Stimulated activated CD8-positive, alpha-beta memory T cell treated with anti-CD3 and anti-CD28 coated beads, Interleukin-2, amount 100 ng/mL, for 1 hour (primary cell): ENCODE measurements at places on chromosomes 7 and 10.

DNA sequence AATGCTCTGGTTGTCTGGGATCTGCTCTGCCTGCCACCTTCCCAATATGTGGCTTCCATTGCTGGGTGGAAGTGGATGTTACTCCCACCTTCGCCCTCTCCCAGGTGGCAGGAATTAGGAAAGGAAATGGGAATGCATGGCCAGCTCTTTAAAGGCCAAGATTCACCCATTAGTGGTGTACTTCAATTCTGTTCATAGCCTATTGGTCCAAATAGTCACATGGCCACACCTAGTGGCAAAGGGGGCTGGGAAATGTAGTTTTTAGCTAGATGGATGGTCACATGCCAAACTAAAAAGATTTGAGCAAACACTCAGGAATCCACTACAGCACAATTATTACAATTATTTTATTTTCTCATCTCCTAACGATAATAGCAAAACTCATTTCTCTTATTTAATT, 135.1 kb downstream of the NPY start:
- no peak for DNase-seq

DNA sequence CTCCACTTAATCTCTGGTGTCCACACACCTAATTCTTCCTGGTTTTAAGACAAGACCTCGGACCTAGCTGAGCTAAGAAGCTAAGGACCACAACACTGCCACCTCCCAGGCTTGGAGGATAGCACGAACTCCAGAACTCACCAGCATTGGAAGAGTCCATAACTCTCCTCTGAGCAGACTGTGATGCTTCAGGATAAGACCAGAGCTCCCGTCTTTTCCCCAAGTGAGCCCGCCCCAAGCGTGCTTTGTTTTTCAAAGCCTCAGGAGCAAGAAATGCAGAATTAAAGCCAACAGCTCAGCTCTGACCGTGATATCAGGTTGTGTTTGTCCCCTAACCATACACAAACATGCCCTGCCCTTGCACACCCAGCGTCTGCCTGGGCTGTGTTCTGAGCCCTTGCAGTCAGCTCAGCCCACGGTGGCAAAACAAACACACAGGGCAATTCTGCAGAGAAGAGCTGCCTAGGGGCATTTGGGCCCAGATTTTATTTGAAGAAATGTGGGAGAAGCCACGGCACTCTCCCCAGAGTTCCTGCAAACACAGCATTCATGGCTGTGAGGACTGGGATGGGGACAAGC, 145.4 kb downstream of the WDR11 start:
- DNase-seq, result no peak

DNA sequence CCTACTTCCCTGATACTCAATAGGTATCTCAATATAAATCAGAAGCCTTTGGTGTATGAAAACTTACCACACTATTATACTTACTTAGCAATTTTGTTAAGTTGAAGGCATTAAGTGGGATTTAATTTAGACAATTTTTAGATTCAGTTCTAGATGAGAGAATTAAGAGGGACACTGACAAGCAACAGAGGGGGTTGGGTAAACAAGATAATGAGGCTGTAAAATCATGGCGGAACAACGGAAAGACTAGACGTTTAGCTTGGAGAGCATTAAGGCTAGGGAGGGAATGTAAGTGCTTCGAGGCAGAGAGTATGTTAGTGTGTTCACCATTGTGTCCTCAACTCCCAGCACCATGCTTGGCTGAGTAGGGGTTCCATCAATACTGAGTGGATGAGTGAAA, 71.3 kb downstream of the DENND11 start:
- DNase-seq, result no peak

- no peak for DNase-seq
Measured at GRCh38 chr7:150961510-150962289, 16.4 kb downstream of the KCNH2 start.

GRCh38 chr7:142670511-142670910, 78.8 kb upstream of the PRSS1 start:
- no peak for DNase-seq
